Stimulated activated CD4-positive, alpha-beta T cell treated with anti-CD3 and anti-CD28 coated beads, TNF-alpha, amount 100 ng/mL, for 48 hours (primary cell): ENCODE measurements at places on chromosomes 7 and 10.
A peak's percentile ranks its signal among the peaks of the same experiment; 100 is the strongest.

DNA sequence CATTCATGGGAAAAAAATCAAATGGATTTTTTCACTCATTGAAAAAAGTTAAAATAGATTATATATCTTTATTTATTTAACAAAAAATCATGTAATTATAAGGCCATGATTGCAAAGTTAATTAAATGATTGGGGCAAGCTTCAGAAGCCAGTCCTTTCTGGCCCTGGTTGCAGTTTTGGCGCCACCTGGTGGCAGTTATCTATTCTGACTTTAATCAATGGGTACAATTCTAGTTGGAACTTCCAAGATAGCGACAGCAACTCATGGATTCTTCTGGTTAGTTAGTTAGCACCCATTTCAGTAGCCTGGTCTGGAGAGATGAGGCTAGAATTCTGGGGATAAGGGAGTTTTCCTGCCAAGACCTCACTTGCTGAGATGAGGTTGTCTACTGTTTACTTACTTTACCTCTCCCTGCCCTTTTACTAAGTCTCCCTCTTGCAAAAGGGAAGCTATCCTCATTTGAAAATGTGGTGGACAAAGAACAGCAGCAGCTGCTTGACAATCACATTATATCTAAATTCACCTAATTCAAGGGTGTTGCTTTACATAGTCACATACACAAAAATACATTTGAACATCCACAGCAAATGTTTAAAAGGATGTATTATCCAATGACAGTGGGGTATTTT is 42.3 kb downstream of the NOC3L start:
- peak; percentile 57 for DNase-seq

GRCh38 chr10:114215033-114215432 is 24.0 kb upstream of the VWA2 start:
- no peak for DNase-seq

DNA sequence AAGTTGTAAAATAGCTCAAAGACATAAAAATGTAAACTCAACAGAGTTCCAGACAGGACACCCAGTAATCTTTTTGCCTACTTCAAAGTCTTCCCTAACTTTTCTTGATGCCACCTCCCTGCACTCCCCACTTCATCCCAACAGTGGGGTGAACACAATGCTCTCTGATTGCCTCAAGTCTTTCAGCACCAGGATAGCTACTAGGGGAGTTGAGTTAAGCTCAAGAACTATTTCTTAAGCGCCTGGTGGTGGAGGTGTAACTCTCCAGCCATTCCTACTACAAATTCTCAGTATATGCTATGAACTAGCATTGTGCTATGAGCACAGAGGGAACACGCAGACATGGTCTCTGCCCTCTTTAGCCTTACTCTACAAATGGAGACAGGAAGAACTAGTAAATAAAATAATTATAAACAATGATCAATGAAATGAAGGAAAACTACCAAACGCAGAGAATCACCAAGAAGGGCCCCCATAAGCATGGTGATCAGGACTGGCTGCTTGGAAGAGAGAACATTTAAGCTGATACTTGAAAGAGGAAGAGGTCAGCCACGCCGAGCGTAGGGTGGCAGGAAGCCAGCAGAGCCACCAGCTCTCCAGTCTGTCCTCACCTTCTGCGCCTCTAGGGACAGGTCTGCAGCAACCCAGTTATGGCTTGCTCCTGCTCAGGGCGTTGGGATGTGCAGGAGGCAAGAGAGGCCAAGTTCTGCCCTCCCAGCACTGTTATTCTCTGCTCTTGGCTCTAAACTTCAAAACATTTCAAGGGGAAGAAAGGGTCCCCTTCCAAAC is 16.7 kb upstream of the FRA10AC1 start:
- no peak for DNase-seq

DNA sequence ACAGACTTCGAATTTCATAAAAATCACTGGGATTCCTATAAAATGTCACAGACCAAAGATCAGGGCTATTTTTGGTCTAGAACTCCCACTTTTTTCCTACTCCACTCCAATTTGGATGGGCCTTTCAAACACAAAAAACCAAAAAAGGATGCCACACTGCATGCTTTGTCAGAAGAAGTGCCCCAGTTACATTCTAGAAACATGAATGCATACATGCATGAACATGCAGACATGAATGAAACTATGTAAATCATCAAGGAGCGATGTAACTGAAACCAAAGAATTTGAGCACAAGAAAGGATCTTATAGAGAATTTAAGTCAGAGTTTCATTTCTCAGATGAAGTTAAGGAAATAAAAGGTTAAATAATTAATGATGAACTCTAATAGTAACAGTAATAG is 31.8 kb upstream of the FAM133B start:
- DNase-seq, result no peak

- DNase-seq, result no peak
Observed at GRCh38 chr7:24025094-24025493, 258.9 kb upstream of the NPY start.

DNA sequence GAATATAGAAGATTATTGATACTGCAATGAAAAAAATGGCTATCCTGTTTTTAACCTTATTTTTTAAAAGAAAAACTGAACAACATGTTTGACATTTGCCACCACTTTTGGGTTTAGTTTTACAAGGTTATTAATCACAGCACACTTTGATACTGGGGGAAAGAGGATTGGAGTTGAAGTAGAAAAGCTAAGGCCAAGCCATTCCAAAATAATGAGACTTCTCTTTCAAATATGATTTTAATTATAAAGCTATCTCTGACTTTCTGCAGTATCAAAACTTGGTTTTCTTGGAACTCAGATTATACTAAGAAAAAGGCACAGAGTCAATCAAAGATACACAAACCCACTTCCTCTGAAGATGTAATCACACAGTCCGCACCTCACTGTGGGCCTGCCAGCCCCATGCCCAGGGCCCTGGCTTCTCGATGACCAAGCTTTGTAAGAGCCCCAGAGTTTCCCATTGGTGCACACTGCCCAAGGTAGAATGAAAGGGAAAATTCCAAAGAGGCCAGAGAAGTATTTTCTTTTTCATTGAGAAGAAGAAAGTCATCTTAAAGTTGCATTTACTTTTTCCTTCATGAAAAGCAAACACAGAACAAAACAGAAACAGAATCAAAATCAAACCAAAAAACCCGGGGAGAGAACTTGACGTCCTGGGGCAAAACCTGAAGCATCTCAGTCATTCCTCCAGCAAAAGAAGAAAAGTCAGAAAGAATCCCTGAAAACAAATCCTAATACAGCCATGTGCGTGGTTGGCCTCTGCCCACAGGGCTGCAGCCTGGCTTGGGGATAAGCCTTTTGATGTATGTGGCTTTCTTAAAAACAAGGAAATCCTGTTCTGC is 187.7 kb upstream of the KLF6 start:
- no peak for DNase-seq

GRCh38 chr7:5445981-5446594 is 22.5 kb upstream of the TNRC18 start:
- DNase-seq, result no peak

DNA sequence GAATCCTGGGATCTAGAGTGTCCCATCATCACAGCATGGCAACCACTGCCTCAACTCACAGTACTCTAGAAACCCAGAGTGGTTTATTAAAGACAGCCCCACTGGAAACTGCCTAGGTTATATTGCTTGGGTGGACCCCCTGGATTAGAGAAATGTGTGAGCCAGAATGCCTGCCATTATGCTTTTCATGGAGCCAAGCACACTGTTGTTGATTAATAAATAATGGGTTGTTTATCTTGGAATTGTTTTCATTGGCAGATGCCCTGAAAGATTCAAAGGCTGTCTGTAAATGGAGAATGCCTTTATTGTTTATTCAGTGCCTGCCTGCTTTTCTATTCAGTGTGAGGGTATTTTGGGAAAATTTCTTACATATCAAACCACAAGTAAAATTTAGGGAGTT is 52.1 kb downstream of the GNAI1 start:
- DNase-seq, result no peak

DNA sequence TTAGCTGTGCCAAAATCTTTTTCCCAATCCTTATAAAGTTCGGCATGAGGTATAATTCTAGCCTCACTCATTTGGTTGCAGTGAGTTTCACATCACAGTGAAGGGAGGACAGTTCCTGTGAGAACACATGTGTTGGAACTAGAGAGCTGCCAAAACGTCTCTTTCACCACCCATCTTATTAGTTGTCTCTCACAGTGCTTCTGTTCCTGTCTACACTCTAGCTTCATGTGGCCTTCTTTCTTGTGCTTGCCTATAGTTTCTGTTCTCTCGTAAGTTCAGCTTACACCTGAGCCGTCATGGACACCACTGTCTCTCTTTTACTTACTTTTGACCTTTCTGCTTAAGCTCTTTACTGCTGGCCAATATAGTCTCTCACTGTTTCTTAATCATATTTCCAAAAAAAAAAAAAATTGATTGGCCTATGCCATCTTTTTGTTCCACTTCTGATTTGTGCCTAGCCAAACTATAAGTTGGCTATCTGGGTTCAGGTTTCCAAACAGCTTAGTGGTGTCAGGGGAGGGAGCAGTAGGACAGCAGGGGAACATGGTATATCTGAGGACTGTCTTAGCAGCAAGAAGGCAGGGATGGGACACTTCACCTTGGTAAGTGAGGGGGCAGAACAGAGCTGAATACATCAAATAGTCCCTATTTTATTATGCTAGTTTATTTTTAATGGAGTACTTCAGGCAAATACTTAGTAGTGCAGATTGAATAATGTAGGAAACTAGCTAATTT is 38.0 kb downstream of the ZNRF2 start:
- no peak for DNase-seq

GRCh38 chr7:157125376-157126223 is 13.1 kb upstream of the UBE3C start:
- no peak for DNase-seq

DNA sequence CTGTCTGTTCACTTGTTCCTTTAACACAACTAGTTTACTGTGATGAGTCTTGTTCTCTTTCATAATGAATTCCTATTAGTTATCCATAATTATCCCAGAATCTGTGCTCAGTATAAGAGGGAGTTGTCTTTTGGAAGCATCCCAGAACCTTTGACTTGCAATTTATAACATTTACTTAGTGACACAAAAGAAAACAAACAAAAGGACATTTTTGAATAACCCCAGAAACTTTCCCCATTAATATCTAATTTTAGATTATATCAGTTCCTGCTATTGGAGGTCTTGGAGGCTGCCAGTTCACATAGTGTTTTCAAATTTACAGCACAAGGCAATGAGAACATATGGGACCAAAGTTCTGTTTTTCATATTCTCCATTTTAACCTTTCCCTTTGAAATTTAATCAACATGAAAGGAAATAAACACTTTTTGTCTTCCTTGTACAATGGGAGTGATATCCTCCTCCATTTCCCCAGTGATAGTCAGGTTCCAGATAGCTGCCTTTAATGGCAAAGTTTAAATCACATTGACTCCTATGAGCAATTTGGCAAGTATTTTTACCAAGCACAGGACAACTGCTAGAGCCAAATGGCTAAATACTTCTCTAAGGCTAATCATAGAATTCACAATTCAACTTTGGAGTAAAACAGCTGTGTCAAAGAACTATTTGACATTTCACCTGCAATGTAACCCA is 37.1 kb upstream of the GNAT3 start:
- DNase-seq, result no peak
